ENCODE measurements at places on chromosomes 7 and 10. TPM values are rescaled to one million over a fixed set of nuclear protein-coding genes. Genes with fewer than 3 reads are reported as not detected.

DNA sequence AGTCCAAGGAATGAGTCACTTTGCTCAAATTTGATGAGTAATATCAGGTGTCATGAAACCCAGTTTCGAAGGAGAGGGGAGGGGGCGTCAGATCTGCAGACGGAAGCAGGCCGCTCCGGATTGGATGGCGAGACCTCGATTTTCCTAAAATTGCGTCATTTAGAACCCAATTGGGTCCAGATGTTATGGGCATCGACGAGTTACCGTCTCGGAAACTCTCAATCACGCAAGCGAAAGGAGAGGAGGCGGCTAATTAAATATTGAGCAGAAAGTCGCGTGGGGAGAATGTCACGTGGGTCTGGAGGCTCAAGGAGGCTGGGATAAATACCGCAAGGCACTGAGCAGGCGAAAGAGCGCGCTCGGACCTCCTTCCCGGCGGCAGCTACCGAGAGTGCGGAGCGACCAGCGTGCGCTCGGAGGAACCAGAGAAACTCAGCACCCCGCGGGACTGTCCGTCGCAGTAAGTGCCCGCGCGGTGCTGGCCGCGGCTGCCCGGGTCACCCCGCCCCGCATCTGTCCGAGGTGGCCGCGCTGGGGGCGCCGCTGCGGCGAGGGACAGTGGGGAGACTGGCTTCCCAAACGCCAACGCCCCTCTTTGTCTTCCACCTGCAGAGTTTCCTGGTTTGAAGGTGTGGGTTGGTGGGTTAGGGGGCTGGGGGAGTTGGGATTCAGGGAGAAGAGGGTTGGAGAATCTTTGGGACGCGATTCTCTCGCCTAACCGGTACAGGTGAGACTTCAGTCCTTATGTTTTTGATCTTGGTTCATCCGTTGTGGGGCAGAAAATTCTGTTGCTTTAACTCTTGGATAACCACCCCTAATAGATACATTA, at the start of gene TAC1:
Gene TAC1, plus strand, starts transcription at position 351 of the 829 bp plus-strand sequence. CDS start 527 bp downstream, outside the sequence.
- no peak for DNase-seq

GRCh38 chr7:50771120-50772002, 11.3 kb downstream of the GRB10 start:
- DNase-seq: no peak

Gene LIPF
- polyA plus RNA-seq: 0.06 TPM

Gene GIMAP4
- 21.7 TPM for polyA plus RNA-seq

Data from psoas muscle (tissue), 8 donors.